Stimulated activated CD4-positive, alpha-beta T cell treated with anti-CD3 and anti-CD28 coated beads, Interleukin-15, amount 100 ng/mL, for 24 hours (primary cell): ENCODE measurements at places on chromosomes 3 and 15.

DNA sequence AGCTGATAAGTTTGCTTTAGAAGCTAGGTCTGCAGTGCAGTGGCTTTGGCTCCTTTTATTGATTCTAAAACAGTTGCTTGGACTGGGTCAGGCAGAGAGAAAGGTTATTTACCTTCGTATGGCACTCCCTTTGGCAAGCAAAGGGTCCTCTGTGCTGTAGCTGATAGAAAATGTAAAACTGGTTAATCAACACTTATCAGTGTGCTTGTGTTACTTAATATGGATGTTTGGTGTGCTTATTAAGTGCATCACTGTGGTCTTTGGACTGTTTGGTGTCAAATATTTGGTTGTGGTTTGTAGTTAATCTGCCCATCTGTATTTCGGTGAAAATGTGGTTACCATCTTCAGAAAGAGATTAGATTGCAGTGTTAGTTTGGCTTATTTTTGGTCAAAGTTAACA lies 16.0 kb downstream of the UBE2E2 start:
- DNase-seq, result no peak

DNA sequence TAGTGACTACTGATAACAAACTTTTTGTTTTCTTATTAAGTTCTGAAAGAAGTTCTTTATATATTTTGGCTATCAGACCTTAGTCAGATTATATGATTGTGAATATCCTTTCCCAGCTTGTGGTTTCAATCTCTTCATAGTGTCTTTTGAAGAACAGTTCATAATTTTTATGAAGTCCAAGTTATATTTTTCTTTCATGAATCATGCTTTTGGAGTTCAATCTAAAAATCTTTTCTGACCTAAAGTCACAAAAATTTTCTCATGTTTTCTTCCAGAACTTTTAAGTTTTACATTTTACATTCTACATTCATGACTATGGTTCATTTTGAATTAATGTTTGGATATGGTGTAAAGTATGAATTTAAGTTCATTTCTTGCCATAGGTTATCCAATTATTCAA lies 34.2 kb upstream of the OCA2 start:
- no peak for DNase-seq

GRCh38 chr3:194031349-194031748 lies 104.6 kb upstream of the HES1 start:
- no peak for DNase-seq

- DNase-seq, result no peak
Measured at GRCh38 chr3:10140996-10141546, 507 bp upstream of the VHL start.

- DNase-seq, result no peak
Measured at GRCh38 chr3:127870156-127870555, 44.9 kb upstream of the KBTBD12 start.

DNA sequence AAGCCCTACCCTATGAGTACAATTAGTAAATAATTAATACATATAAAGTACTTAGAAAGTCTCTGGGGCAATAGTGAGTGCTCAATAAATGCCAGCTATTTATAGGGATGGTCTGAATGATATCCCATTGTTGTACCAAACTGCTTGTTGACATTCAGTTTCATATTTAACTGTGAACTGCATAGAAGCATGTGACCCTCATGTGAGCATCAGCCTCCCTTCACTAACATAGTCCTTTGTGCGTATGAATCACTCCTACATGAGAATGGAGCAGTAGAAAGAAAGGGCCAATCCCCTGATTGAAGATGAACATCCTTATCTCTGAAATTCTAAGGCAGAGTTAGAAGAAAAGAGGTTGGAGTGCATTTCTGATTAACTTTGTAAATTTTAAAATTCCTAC lies 68.7 kb upstream of the ATP10A start:
- no peak for DNase-seq

- peak; percentile 50 for DNase-seq
Measured at GRCh38 chr3:29183346-29184087, 97.4 kb upstream of the RBMS3 start.

DNA sequence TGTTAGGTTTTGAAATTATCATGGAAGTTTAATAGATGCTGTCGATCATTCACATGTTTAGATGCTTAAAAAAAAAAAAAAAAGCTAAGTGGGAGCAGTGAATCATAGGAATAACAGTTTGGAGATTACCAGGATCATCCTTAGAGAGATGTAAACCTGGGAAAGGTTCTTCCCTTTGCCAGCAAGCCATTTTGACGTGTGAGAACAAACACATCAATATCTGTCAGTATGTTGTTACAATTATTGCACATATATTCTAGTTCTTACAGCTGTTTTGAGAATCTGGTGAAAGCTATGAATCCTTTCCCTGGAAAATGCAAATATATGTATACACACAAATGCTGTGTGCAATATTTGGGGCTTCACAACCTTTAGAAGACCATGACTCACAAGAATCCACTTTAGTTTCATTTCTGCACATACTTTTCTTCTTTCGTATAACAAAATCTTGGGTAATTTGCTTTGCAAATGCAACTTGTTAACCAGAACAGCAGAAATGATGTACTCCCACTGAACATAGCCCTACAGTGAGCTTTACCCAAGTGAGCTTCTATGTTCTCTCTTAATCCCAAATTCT lies 12.0 kb downstream of the NFKBIZ start:
- no peak for DNase-seq

- no peak for DNase-seq
Measured at GRCh38 chr3:154786724-154787123, 293.4 kb upstream of the MME start.

DNA sequence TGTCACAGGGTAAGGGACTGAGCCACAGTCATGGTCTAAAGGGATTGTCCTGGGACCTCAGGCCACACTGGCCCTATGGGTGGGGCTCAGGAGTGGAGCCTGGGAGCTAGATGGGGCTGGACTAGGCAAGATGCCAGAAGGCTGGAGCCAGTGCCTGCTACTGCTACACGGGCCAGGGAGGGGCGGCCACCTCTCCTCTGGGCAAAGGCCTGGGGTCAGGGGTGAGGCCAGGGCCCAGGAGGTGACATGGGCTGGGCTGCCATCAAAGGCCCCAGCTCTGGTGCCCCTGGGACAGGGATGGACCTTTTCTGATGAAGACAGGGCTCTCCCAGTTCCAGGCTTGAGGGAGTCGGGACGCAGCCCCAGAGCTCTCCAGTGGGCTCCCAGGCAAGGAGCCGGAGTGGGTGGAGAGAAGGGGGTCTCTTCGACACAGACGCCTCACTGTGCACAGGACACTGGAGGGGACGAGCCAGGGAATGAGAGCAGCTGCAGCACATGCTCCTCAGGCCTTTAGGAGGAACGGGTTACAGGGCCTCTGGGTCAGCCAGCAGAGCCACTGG lies 62.1 kb upstream of the IQSEC1 start:
- no peak for DNase-seq

GRCh38 chr15:44068347-44068746 lies 126.7 kb downstream of the FRMD5 start:
- DNase-seq, result no peak

DNA sequence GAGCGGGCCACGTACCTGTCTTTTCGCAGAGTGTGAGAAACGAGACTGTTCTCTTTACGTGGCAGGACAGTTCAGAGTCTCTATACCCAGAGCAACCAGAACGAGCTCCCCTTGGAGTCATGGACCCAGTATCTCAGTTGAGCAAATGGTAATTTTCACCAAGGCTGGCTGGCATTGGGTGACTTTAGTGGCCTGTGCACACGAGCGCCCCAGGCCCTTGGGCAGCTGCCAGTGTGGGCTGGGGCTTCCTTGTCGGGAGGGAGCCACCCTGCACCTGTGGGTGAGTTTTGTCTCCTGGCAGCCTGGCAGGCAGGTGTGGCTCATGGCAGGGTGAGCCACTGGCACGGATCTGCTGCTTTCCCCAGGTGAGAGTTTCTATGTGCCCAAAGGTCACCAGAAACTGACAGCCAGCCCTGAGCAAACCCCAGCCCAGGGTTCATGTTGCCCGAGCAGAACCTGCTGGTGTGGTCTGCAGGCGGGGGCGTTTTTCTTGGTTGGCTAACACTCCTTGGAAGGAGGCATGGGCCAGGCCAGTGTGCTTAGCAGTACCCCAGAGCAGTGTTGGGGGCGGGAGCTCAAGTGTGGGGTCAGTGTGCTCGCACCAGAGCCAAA lies 135.0 kb downstream of the TJP1 start:
- no peak for DNase-seq

DNA sequence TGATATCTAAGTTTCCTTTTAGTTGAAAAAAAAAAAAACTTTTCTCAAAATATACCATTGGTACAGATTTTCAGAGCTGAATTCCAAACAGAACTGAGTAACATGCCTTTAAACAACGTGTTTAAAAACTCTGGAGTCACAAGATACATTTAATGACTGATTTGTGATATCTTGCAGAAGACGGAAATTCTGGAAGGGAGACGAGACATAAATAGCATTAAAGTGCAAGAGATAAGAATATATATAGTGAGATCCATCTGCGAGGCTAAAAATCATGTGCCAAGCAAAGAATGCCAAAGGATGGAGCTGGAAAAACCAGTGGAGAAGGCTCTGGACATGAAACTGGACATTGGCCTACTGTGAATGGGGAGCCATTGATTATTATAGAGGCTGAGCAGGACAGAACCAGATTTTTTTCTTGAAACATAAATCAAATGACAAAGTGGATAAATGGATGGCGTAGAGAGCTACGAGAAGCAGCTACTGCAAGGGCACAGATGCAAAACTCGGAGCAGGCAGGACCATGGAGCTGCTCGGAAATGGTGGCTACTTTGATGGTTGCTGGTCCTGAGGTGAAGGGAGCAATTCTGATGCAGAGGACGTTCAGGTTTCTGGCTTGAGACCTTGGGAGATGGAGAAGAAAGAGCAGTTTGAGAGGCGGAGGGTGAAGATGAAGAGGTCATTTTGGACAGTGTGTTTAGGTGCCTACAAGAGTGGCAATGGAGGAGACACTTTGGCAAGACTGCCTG lies 88.8 kb downstream of the CPN2 start:
- DNase-seq, result no peak

DNA sequence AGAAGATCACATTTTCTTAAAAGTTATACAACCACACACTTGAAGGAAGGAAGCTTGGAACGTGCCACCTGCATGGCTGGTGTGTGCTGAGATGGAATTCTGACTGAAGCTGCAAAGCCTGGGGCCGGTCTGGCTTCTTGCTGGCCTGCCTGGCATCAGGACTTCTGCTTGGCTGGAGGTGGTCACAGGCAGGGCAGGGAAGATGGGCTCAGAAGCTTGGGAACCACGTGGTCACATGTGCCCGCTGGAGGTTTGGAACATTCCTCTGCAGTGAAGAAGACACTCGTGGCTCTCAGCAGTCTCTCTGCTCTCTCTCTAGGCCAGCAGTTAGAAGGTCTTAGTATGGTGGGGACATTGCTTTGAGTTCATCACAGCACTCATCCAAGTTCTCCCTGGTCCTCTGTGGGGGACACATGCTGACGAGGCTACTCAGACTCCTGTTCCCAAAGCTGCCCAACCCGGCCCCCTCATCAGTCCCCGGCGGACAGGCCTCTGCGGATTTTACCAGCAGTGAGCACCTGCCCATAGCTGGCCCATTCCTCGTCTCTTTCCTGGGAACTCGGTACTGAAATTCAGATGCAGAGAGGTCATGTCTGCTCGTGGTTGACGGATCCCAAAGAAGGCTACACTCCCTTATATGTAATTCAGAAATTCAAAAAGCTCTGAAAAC lies 229.0 kb downstream of the ADAMTS17 start:
- DNase-seq, result no peak

GRCh38 chr3:131883086-131883485 lies 151.7 kb downstream of the CPNE4 start:
- DNase-seq, result no peak

GRCh38 chr3:48966367-48966766 lies 23.7 kb upstream of the P4HTM start:
- DNase-seq, result no peak

- no peak for DNase-seq
Measured at GRCh38 chr3:116280130-116280740, 165.1 kb downstream of the LSAMP start.

GRCh38 chr3:161217496-161217895 lies 3.6 kb upstream of the NMD3 start:
- no peak for DNase-seq

DNA sequence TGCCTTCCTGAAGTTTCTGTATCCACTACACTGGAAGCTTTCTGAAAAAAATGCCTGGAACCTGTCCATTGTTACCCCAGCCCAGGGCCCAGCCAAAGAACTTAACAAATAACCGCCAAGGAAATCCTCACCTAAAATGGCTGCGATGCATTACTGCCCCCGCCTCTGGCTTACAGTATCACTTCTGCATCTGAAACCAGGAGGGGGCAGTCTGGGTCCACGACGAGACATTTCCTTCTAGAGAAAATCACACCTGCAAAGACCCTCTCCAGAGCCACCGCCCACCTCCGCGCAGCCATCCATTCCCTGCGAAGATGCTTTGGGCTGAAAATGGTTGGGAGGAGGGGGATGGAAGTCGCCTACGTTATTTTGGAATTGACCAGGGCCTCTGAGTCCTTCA lies 22.4 kb upstream of the CELF6 start:
- DNase-seq, result peak; percentile 40

DNA sequence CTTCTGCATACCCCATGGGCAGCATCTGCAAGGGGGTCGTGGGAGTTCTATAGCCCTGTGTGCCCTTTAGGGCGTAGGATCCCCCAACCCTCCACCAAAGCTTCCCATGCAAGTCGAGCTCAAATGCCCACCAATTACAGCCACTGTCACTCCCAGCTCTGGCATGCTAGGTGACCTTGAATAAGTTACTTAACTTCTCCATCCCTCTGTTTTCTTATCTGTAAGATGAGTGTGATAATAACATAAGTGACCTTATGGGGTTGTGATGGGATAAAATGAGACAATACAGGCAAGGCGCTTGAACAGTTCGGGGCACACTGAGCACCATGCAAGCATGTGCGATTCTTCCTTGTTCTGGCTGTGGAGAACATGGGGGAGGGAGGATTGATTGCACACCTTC lies 74.8 kb upstream of the POMGNT2 start:
- no peak for DNase-seq

- DNase-seq, result peak; percentile 16
Measured at GRCh38 chr3:122322095-122323075, 2.7 kb upstream of the CSTA start.

GRCh38 chr15:83913034-83913632 lies 259.2 kb downstream of the ADAMTSL3 start:
- DNase-seq, result no peak

- DNase-seq, result no peak
Measured at GRCh38 chr15:44532689-44533088, 4.3 kb upstream of the EIF3J start.

GRCh38 chr3:186401556-186401955 lies 39.5 kb upstream of the DGKG start:
- peak; percentile 17 for DNase-seq

- peak; percentile 80 for DNase-seq
Measured at GRCh38 chr15:85330901-85331588, 49.4 kb upstream of the AKAP13 start.

GRCh38 chr3:13972679-13973379 lies 93.0 kb upstream of the WNT7A start:
- no peak for DNase-seq

- DNase-seq, result peak; percentile 62
Measured at GRCh38 chr15:28885630-28886430, at the start of gene APBA2. TSS of gene APBA2 (plus strand) at chr15:28885974. CDS start at chr15:29053885, 167,911 bp downstream.

DNA sequence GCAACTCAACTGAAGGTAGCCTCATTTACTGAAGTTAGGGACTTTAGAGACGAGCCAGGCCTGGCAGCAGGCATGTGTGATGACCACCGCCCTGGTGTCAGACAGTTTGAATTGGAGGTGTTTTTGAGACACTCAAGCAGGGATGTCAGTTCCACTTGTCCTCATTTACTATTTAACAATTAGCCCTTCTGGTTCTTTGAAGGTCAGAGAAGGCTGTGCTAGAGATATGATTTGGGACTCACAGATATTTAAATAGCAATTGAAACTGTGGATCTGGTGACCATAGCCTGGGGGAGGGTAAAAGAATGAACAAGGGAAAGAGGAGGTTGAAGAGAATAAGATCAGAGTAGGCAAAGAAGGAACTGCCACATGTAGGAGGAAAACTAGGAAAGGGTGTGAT lies 74.6 kb downstream of the REC114 start:
- DNase-seq, result no peak
